ENCODE measurements at places on chromosomes 5 and 9.

- no peak for DNase-seq
These were observed 23.4 kb downstream of the ANGPTL2 start for GRCh38 chr9:127098916-127099553.

- no peak for DNase-seq
These were observed 173.6 kb downstream of the FANCC start for GRCh38 chr9:95143591-95144561.

GRCh38 chr9:76510041-76510440 is 51.1 kb downstream of the GCNT1 start:
- no peak for DNase-seq

DNA sequence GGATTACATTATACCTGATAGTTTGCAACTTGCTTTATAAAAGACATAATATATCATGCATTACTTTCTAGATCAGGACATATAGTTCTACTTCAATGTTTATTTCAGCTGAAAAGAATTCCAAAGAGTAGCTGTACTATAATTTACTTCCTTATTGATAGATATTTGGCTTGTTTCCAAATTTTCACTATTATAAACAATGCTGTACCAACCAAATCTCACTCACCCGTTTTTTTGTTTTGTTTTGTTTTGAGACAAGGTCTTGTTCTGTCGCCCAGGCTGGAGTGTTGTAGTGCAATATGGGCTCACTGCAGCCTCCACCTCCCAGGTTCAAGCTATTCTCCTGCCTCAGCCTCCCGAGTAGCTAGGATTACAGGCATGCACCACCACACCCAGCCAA is 132.7 kb downstream of the GNAQ start:
- no peak for DNase-seq

DNA sequence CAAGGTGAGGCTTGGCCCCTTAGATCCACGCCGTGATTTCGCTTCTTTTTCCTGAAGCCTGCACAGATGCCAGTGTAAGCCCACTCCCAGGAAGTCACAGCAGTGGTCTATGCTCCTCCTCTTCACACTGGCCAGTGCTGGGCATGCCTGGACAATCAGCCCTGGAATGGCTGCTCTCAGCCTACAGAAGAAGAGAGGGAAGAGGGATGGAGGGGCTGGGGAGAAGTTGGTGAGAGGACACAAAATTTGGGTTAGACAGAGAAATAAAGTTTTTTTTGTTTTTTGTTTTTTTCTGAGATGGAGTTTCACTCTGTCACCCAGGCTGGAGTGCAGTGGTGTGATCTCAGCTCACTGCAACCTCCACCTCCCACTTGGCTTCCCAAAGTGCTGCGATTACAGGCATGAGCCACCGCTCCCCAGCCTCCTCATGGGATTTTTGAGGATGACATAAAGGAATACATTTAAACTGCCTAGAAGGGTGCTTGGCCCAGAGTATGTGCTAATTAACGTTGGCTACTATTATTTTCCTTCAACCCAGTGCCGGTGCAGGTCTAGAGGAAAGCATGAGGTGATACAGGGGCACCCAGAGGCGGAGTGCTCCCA is 830 bp downstream of the S100Z start:
- DNase-seq: no peak

- DNase-seq: no peak
These were observed 35.9 kb downstream of the CEP120 start for GRCh38 chr5:123387313-123387712.

DNA sequence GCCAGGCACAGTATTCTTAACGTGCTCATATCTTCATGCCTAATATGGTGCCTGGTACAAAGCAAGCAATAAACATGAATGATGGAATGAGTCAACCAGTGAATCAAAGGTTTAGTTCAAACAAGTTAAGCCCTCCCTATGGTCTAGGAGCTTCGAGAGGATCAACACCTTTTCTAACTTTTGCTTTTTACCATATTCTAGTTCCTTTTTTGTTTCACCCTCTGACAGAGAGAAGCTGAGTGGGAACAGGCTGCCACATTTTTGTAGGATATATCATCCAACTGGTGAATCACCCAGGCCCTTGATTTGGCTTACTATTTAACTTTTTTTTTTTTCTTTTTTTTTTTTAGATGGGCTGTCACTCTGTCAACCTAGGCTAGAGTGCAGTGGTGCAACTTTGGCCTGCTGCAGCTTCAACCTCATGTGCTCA is 39.3 kb upstream of the TNC start:
- DNase-seq: no peak

DNA sequence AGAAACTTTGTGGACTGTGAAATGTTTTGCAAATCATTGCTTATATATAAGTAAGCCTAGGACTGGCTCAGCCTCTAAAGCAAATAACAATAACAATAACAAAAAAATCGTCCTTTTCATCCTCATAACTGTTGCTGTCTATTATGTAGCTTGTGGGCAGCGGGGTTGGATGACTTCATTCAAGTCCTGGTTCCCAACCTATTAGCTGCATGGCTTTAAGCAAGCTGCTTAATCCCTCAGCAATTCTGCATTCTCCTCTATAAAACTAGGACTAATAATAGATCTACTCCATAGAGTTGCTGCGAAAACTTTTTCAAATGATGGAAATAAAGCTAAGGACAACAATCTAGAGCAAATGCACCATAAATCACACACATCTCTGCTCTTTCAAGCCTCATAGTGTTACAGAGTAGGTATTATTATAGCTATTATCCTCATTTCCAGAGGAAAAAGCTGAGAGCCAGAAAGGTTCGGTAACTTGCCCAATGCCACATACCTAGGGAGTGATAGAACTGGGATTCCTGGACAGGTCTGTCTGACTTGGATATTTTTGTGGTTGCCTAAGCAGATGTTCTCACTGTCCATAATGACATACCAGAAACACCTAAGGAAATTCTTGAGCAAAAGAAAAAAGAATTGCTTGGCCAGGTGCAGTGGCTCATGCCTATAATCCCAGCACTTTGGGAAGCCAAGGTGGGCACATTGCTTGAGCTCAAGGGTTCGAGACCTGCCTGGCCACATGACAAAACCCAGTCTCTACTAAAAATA is 98.8 kb upstream of the ADRA1B start:
- DNase-seq: no peak

DNA sequence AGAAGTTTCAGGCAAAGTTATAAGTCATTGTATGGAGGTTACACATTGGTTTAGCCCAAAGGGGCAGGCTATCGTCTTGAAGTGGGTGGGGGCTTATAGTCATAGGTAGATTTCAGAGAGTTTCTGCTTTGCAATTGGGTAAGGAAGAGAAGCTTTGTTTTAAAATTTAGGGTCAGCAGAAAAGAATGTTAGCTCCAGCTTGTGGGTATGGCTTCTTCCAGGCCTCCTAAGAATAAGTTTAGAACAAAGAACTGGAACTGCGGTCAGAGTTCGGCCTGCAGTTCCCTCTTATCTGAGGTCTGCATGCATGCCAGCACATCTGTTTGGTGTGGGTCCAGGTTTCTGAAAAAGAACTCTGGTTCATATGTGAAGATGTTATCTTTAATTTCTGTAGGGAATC is 96.1 kb downstream of the CYFIP2 start:
- DNase-seq: no peak

DNA sequence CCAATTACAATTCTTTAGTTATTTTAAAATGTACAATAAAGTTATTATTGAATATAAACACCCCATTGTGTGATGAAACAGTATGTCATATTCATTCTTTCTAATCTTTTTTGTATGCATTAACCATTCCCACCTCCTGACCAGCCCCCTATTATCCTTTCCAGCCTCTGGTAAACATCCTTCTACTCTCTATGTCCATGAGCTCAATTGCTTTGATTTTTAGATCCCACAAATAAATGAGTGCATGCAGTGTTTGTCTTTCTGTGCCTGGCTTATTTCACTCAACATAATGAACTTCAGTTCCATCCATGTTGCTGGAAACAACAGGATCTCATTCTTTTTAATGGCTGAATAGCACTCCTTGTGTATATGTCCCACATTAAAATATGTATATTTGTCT is 1858.9 kb upstream of the C9orf72 start:
- no peak for DNase-seq

DNA sequence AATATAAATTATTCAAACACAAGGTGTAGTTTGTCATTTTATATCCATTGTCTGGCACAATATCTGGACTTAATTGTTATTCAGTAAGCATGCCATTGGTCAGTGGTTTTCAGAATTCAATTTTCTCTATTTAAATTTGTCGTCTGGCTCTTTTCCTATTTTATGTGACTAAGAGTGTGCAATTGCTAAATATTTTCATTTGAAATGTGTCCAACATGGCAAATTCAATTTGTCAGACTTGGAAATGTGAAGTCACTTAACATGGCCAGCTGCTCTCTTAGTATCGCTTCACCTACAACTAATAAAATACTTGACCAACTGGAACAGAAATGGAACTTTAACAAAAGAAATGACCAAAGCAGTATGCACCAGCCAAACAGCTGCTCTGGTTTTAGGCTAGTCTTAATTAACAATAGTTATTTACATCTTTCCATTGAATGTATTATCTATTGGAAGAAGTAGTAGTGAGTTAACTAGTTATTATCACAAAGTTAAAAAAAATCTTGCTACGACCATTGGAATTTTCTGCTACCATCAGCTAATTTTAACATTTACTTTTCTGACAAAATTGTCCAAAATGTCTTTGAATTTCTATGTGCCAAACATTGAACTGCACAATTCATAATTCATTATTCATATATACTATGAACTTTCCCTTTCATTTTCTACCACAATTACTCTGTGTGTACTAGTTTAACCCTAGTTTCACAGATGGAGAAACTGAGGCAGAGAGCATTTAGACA is 720.7 kb upstream of the FAM174A start:
- DNase-seq: no peak

DNA sequence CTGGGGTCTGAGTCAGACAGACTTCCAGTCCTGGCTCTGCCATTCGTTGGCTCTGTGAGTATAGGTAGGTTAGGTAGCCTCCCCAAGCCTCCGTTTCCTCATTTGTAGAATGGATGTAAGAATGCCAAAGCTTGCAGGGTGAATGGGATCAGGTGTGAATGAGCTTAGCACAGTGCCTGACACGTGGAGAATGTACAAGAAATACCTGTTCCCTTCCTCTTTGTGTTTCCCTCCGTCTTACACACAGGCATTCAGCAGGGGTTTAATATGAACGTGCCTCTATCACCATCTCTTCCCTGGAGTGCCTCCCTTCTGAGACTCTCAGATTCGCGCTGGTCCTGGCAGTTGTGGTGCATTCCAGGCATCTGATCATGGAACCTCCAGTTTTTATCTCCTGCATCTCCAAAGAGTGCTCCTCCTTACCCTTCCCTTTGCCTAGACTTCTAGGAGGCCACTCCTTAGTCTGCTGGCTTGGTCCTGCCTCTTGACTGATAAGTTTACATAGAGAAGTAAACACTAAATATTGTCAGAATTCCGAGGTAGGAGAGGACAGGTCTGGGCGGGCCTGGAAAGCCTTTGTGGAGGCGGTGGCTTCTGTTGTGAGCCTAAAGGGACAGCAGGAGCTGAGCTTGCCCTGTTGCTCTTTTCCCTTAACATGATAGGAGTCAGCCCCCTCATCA is 199.4 kb downstream of the AOPEP start:
- no peak for DNase-seq

DNA sequence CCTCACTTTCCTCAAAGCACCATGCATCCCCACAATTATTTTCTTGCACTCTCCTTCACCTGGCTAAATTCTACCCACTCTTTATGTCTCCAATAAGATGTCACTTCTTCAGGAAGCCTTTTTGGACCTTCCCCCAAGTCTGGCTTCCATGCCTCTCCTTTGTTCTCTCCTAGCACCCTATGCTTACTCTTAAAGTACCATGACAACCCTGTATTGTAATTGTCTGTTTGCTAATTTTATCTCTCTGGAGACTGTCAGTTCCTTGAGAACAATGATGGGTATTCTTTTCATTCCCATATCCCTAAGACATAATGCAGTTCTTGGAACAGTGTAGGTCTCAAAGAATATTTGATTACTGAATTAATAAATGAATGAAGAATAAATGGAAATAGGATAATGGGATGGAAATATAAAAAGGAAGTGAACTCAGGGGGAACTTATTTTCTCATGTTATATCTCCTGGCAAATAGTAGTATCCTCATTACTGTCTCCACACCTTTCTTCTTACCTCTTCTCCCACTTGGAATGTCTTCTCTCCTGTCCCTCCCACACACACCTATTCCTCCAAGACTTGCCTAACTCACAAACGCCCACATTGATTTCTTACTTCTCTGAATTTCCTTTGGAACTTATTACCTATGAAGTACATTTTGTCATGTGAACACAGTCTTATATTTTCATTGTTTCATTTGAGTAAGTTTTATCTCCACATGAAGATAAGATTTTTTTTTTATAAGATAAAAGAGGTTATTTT is 499.1 kb downstream of the NFIB start:
- DNase-seq: no peak

DNA sequence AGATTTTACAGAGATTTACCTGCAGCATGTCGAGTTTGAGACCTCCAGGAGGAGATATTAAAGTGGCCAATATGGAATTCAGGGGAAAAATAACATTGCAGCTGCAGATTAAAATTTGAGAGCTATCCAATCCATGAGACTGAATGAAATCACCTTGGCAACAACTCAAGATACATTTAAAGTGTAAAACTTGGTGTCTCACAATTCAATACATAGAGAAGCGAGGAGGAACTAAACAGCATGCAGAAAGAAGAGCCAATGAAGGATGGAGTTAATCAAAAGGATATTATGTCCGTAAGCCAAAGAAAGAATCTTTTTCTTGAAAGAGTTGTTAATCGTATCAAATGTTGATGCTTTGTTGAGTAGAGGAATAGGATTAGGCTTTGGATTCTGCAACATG is 455.1 kb downstream of the CDH18 start:
- no peak for DNase-seq

GRCh38 chr9:99134893-99135341 is 30.0 kb downstream of the TGFBR1 start:
- DNase-seq: no peak

All from activated CD4-positive, alpha-beta T cell treated with anti-CD3 and anti-CD28 coated beads for 36 hours (primary cell).